Chondrocyte (in vitro differentiated cells): ENCODE measurements at places on chromosomes 3 and 15. TPM values are rescaled to one million over a fixed set of nuclear protein-coding genes. Genes with fewer than 3 reads are reported as not detected.

DNA sequence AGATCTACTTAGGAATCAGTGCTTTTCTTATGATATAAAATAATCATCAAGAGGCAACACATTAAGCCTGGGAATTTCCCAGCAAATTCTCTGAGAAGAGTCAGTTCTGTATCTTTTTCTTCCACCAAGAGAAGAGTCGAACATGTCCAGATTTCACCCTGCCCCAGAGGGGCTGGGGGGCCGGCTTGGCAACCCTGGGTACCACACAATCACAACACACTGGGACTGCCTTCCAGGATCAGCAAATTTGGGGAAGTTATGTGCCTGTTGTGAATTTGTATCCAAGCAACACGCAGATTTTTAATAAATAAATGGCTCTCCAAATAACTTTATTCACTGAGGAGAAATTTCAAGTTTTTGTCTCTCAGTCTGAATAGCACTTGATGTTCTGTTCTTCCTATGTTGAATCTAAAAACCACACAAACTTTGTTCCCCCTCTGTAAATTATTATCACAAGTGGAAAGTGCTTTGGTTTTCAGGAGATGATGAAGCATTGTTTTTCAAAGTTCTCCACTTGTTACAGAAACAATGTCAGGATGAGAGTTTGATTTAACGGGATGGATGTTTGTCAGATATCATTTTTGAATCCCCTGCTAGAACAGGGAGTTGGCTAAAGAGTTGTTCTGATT lies 357.2 kb downstream of the ZNF385D start:
- no peak for DNase-seq

- DNase-seq = no peak
These were observed 214.4 kb downstream of the PCCB start for GRCh38 chr3:136464502-136464901.

The GOLGA8G gene
- total RNA-seq = not detected in 3 replicates

DNA sequence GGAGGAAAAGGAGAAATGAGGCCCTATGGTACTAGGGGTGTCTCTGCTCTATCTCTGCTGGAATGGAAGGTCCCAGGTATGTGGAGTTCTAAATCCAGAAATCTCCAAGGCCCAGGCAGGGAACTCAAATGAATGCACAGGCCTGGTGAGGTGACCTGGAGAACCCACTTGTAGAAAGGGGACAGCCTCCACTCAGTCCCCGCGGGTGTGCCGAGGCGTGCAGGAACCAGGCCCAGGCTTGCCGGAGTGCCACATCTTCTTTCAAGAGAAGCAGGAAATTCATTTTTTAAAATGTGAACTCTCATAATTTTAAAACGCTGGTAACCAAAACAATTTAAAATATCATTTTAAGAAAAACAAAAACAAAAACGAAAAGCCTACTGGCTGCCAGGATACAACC lies 32.2 kb upstream of the ADCY5 start:
- DNase-seq = no peak

GRCh38 chr3:17841190-17841828 lies 98.9 kb upstream of the TBC1D5 start:
- DNase-seq = no peak

The SERF2 gene
- 1,300 to 1,502 TPM (median 1,498 TPM) in 3 replicates for total RNA-seq

The C3orf52 gene
- 2.1 to 5.8 TPM (median 4.3 TPM) in 3 replicates for total RNA-seq

The IGSF10 gene
- 0.10 to 0.39 TPM (median 0.10 TPM) in 3 replicates for total RNA-seq

The C15orf40 gene
- total RNA-seq = 14.7 to 15.0 TPM (median 14.9 TPM) in 3 replicates

GRCh38 chr3:35597490-35597889 lies 41.8 kb upstream of the ARPP21 start:
- no peak for DNase-seq

DNA sequence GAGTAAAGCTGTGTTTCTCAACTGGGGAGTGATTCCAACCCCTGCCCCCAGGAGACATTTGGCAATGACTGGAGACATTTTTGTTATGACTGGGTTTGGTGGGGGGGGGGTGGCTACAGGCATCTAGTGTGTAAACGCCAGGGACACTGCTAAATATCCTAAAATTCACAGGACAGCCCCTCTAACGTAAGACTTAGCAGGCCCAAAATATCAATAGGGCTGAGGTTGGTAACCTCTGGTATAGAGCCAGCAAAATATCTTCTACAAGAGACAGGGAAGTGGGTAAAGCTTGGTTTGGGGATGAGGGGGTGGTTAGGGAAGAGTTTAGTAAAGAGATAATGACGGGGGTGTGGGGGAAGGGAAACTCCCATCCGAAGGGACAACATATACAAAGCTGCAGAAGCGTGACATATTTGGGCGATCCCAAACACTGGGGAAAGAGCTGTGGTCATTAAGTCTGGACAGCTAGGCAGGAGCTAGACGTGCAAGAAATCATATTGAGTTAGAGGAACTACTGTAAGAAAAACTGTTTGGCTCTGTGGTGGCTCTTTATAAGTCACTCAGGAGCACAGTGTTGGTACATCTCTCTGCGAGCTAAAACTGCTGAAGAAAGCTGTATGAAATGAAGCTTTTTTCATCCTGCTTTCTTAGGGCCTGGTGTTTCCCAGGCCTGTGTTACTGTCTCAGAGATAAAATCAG lies 697 bp upstream of the TRIM69 start:
- DNase-seq = no peak

DNA sequence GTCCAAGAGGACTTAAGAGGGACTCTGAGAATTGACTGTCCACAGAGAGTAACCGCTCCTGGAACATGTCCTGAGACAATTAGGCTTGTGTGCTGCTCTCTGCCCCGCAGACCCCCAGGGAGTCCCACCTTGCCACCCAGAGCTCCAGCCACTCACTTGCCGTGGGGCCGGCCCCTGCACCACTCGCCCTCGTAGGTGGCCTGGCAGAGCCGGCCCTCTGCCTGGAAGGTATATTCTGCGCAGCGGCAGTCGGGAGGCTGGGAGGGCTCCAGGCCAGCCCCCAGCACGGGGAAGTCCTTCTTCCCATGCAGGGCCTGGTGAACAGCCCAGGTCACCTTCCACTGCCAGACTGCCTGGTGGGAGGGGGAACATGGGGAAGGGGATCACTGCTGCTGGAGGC lies 10.5 kb downstream of the ALS2CL start:
- DNase-seq = no peak

- DNase-seq = no peak
These were observed 23.3 kb upstream of the MYO5C start for GRCh38 chr15:52318729-52319500.

- DNase-seq = no peak
These were observed 211.9 kb downstream of the LRRN1 start for GRCh38 chr3:4011166-4011565.

DNA sequence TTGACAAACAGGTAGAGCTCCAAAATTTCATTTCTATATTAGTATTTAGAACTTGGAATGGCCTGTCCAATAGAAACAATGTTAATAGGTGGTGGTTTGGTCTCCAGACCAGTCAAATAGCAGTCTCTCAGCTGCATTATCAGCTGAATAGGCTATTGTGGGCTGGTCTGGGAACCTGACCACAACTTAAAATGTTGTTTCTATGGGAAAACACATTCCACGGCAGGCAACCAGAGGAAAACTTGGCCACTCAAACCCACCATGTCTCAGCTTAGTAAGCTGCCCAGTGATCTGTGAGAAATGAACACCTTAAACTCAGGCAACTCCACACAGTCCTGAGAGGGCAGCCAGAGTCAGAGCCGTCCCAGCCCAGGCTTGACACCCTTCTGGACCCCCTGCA lies 20.4 kb downstream of the FBN1 start:
- DNase-seq = peak; percentile 56

The MYRIP gene
- total RNA-seq = 0.12 to 0.39 TPM in 2 of 3 replicates, not detected in the other

GRCh38 chr15:78968539-78969271 lies 23.9 kb upstream of the CTSH start:
- DNase-seq = no peak

DNA sequence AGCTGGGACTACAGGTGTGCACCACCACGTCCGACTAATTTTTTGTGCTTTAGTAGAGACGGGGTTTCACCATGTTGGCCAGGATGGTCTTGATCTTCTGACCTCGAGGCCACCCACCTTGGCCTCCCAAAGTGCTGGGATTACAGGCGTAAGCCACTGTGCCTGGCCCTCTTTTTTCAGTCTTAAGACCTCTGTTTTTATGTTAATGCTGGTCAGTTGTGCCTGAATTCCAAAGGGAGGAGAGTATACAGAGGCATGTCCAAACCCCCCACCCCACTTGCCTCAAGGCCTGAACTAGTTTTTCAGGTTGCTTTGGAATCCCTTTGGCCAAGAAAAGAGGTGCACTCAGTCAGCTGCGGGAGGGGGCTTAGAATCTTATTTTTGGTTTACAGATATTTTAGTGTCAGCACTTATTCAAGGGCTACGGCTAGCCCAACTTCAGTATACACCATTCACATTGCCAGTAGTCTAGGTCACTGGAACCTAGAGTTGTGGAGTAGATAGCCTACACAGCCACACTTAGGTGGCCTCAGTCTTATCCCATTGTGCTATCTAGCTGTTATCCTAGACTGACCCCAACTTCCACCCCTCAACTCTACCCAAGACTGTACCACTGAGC lies 128.0 kb upstream of the TPM1 start:
- no peak for DNase-seq

The NR1I2 gene
- total RNA-seq = not detected in 3 replicates

- DNase-seq = no peak
These were observed 5.3 kb downstream of the MYLK start for GRCh38 chr3:123878807-123879206.

The OR4F6 gene
- total RNA-seq = not detected in 3 replicates

The TWF2 gene
- total RNA-seq = 58.9 to 65.9 TPM (median 65.2 TPM) in 3 replicates

The GOLGA6L4 gene
- 3.4 to 6.8 TPM (median 6.2 TPM) in 3 replicates for total RNA-seq

GRCh38 chr3:126180477-126181397 lies at the start of gene ALDH1L1:
ALDH1L1 (minus strand) TSS chr3:126180586; CDS start chr3:126160979, 19,607 bp downstream.
- DNase-seq = no peak

The MORC1 gene
- not detected in 3 replicates for total RNA-seq

The CACNA2D2 gene
- total RNA-seq = 0.34 to 0.46 TPM (median 0.40 TPM) in 3 replicates

The OR5K2 gene
- not detected in 3 replicates for total RNA-seq

GRCh38 chr3:67686069-67686468 lies 31.7 kb upstream of the SUCLG2 start:
- DNase-seq = no peak

DNA sequence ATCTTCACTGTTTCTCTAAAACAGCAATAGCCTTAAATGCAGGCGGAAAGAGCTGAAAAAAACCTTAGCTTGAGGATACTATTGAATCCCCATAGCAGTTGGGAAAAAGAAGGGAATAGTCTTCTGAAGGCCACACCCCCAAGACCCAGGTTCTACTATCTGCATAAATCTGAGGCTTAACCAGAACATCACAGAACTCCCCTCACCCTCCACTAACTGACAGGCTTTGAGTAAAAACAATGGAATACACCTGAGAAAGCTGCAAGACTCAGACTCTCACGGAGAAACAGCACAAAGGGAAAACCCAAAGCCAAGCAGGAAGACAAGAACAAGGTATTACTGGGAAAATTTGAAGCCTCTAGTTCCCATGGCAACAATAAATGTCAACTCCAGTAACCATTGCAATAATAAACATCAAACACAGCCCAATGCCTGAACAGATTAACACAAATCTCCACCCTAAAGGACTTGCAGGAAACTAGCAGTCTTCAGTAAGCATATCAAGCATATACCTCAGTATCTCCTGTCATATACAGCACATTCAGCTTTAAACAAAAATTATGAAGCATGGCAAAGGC lies 56.4 kb downstream of the TMCC1 start:
- DNase-seq = no peak

DNA sequence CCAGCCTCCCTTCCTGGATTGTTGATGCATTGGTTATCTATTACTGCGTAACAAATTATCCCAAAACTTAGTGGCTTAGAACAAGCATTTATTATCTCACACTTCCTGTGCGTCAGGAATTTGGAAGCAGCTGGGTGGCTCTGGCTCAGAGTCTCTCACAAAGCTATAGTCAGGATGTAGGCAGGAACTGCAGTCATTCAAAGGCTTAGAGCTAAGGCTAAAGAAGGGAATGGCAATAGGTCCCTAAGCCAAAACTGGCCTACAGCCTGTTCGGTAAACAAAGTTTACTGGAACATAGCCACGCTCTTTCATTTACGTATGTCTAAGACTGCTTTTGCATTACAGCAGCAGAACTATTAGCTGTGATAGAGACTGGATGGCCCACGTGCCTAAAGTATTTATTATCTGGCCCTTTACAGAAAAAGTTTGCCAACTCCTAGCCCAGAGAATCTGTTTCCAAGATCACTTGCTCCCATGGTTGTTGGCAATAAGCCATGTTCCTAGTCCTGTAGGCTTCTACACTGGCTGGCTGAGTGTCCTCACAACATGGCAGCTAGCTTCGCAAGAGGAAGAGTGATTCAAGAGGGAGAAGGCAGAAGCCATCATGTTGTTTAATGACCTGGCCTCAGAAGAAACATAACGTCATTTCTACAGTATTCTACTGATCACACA lies 132.4 kb downstream of the SNRK start:
- DNase-seq = no peak

The CLN6 gene
- total RNA-seq = 18.0 to 20.8 TPM (median 19.2 TPM) in 3 replicates

DNA sequence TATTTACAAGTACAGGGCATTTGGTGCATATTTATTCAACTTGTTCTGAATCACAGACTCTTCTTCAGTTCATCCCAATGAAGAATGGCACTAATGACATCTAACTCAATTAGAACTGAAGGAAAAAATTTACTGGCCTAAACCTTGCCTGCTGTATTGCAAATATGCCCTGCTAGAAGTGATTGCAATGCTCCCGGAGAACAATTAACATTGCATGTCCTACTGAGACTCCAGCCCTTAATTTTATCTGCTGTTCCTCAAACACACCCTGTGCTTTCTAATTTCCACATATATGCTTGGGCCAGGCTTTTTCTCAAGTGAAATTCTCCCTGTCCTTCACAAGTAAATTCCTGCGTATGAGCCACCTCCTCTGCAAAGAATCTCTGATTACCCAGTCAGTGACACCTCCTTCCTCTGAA lies 8.3 kb downstream of the ACKR4 start:
- no peak for DNase-seq

DNA sequence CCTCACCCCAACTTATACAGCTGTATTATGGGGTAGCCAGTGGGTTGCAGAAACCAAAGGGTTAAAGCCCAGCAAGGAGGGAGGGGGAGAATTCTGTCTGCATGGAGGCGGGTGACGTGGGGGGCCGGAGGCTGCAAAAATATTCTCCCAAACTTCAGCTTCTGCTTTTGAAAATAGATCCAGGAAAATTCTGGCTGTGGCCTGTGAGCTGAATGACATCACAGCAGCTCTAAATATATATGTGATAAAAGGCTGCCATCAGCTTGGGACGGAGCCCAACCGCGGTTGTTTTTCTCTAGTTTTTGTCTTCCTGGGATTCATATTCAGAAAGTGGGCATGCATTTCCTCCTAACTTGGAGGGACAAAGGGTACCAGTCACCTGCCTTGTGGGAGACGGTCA lies 27.6 kb downstream of the MAPKAPK3 start:
- DNase-seq = no peak
